ENCODE measurements at places on chromosomes 2 and 18.

- no peak for DNase-seq
Observed at GRCh38 chr18:75257605-75258004, 47.0 kb downstream of the TSHZ1 start.

- DNase-seq: no peak
Observed at GRCh38 chr2:185278761-185279160, 459.8 kb upstream of the FSIP2 start.

DNA sequence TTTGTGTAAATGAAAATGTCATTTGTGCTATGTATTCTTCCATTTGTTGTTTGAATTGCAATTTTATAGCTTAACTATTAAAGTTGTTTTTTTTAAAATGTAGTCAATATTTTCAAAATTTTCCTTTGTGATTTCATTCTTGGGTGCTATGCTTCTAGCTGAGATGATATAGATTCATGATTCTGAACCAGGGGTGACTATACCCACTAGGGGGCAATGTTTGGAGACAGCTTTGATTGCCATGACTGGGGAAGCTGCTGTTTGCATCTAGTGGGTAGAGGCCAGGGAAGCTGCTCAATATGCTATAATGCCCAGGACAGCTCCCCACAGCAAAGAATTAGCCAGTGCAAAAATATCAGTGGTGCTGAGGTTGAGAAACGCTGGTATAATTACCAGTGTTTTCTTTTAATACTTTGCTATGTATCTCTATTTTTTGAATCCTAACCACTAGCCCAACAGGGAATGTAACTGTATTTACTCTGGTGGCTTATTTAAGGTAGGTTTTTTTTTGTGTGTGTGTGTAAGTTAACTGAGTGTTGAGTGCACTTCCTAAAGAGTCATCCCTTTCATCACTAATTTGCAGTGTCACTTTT, 99.7 kb downstream of the MEP1B start:
- DNase-seq: no peak

GRCh38 chr18:74870950-74871349, 273.3 kb downstream of the ZNF407 start:
- DNase-seq: no peak

DNA sequence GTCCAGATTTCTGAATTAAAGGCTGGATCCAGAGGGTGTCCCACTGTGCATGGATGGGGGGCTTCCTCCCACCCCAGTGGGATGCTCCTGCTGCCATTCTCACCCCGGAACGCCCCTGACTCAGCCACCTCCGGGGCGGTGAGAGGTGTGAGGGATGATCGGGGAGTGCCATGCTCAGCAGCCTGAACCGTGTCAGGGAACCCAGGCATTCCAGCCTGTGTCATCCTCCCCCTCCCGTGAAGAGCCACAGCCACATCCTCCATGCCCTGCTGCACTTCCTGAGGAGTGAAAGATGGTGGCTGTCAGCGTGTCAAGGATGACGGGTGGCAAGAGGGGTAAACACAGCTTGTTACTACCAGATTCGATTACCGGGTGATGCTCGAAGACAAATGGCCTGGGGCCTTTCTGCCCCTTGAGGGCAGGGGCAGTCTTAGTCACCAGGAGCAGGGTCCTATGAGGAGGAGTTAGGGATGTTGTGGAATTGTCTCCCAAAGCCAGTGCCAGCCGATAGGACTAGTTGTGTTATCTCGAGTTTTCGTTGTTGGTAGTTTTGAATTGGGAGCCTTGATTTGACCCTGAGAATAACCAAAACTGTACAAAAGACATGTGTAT, 80.8 kb downstream of the TCF7L1 start:
- no peak for DNase-seq

GRCh38 chr2:230601510-230601909, 111.1 kb upstream of the CAB39 start:
- DNase-seq: no peak

- no peak for DNase-seq
Observed at GRCh38 chr2:33437815-33438214, 38.6 kb upstream of the RASGRP3 start.

- DNase-seq: no peak
Observed at GRCh38 chr18:46867367-46868143, 49.8 kb downstream of the PIAS2 start.

DNA sequence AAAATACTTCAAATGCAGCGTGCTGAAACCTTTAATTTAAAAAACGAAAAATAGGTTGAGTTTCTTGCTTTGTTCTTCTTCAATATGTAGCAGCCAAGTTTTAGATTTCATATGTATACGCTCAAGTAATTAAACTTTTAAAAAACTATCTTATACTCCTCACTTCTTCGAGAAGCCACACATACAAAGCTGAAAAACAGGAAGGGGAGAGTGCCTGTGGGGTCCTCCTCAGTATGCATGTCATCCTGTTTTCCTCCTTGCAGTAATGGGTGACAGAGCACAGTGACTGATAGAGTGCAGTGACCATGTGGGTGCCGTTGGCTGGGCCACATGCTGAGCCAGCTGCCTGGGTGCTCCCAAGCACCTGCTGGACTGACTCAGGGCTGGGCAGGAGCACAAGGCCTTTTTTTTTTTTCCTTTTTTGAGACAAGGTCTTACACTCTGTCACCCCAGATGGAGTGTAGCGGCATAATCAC, 33.3 kb downstream of the UXS1 start:
- no peak for DNase-seq

GRCh38 chr2:73700661-73701447, 36.3 kb downstream of the TPRKB start:
- DNase-seq: peak; percentile 97

GRCh38 chr2:152613235-152613634, 104.0 kb downstream of the PRPF40A start:
- DNase-seq: no peak

GRCh38 chr2:37650548-37651093, 20.8 kb downstream of the CDC42EP3 start:
- no peak for DNase-seq

GRCh38 chr2:61380056-61380881, 90.6 kb downstream of the USP34 start:
- DNase-seq: no peak

- DNase-seq: no peak
Observed at GRCh38 chr2:168541858-168542257, 85.8 kb downstream of the CERS6 start.

- DNase-seq: no peak
Observed at GRCh38 chr2:55743583-55743982, 49.9 kb upstream of the PNPT1 start.
